ENCODE measurements at places on chromosomes 12 and 14.

DNA sequence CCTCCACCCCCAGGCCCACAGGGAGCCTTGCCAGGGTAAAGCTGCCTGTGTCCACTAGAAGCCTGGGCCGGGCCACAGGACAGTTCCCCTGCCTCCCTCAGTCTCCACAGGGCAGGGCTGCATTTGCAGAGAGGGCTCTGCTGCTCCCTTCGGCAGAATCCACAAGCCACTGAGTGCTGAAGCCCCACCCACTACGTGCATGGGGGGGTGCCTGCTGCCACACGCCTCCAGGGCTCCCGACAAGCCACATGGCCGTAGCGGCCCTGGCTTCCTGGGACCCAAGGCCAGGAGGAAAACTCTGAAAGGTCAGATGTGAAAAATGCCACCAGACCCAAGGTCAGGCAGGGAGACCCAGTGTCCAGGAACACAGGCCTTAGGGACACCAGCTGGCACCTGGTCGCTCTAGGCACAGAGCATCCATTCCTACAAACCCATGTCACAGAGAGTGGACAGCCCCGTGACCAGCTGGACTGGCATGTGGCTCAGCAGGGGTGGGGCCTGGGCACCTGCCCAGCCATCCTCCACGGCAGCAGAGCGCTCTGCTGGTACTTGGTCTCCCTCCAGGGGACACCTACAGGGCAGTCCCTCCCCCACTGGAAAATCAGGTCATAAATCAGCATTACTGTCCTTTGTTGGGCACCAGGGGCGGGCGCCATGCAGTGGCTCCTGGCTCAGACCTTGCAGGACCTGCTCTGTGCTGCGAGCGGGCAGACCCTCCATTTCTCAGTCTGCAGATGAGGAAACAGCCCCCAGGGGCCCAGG is 42.9 kb downstream of the CCDC85C start:
- DNase-seq, result no peak

- DNase-seq, result no peak
These were observed 176.6 kb downstream of the TSPAN9 start for GRCh38 chr12:3253682-3254275.

GRCh38 chr14:41806366-41806975 is 199.8 kb downstream of the LRFN5 start:
- DNase-seq, result no peak

DNA sequence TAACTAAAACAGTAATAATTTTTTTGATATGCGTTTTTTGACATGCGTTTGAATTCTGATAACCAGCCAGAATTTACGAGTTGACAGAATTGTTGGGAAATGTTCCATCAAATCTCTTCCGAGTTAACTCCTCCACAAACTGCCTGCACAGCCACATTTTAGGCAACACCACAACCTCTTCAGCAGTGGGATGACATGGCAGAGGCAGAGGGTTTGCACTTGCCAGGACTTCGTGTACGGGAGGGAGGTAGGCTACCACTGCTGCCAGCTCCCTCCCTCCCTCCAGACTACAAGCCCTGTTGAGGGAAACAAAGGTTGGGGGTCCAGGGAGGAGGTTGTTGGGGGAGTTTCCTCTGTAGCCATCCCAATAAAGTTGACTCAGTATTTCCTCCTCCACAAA is 14.5 kb upstream of the ACTR6 start:
- DNase-seq, result no peak

- DNase-seq, result no peak
These were observed 11.9 kb upstream of the TCL1A start for GRCh38 chr14:95725685-95726336.

GRCh38 chr12:52209321-52209720 is 17.5 kb upstream of the KRT80 start:
- DNase-seq, result no peak

GRCh38 chr14:74348241-74348734 is at the start of gene VRTN:
Gene VRTN (plus strand): TSS chr14:74348471. CDS start chr14:74356784, 8,313 bp downstream.
- DNase-seq, result no peak
